ENCODE measurements at places on chromosomes 6 and 20.

DNA sequence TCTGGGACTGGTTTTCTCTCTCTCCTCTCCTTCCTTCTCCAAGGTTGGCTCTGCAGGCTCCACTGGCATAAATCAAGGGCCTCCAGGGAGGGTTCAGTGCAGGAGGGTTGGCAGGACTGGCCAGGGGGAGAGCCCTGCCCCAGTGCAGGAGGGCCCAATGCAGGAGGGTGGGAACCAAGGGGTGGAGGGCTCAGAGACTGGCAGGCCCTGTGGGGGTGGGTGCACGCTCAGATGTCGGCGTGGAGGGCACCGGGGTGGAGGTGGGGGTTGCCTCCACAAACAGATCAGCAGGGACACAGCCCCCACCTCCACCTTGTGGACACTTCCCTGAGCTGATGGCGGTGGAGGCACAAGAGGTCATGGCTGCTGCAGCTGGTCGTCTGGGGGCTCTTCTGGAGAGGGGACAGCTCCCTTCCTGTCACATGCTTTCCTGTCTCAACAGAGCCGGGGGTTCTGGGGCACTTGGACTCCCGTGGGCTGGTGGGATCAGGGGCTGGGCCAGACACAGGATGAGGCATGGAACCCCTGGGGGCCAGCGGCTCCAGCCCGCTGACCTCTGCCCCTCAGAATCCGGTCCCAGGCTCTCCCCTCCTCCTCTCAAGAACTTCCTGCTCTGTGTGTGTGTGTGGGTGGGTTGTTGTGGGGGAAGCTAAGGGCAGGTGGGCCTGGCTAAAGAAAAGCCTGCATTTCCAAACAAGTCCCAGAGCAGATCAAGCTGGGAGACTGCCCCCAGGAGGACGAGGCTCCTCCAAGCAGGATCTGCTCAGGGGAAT, 2.7 kb upstream of the ABHD16B start:
- no peaks in the 10 kb centered on the region for H3K27me3 ChIP-seq
- peak overlapping the region; percentile 14 for H3K4me3 ChIP-seq
- H3K27ac ChIP-seq = peak overlapping the region; percentile 96
- peaks cover 13% of the 10 kb centered on the region for H3K36me3 ChIP-seq
- H3K4me1 ChIP-seq = peaks cover 75% of the 10 kb centered on the region

DNA sequence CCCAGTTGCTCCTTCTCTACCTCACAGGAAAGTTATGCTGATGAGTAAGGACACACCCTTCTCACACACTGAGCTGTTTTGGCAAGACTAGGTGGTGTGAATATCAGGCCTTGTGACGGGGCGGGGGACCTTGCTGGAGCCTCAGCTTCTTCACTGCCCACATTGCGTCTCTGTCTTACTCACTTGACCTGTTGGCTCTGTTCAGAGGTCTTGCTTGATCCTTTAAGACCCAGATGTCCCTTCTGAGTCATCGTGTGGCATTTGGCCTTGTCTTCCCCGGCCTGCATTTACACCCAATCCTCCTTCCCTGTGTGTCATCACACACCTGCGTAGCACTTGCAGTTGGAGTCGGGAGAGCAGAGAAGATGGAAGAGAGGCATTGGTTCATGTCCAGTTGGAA, 8.3 kb upstream of the PRND start:
- no peak overlapping the region for H3K27ac ChIP-seq
- H3K4me1 ChIP-seq = no peaks in the 10 kb centered on the region
- no peaks in the 10 kb centered on the region for H3K36me3 ChIP-seq
- no peak overlapping the region for H3K4me3 ChIP-seq
- no peaks in the 10 kb centered on the region for H3K27me3 ChIP-seq
- no peak for DNase-seq

DNA sequence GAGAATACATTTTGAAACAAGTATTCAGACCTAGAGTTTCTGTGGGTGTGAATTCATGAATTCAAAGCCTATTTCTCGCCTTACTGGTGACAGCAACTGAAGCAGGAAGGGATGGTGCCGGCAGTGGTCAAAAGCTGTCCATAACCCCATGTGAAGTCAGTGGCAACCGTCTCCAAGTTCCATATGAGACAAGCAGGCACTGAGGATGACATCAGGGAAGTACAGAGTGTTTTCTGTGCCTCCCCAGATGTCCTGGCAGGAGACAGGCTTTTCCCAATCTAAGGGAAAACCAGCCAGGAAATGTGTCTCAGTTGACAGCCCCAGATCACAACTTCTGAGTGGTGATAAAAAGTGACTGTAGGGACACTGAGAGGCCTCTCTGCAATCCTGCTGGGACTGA, 66.6 kb downstream of the HIVEP2 start:
- peak overlapping the region; percentile 17 for H3K27ac ChIP-seq
- peaks cover 47% of the 10 kb centered on the region for H3K4me1 ChIP-seq
- no peak for DNase-seq
- no peaks in the 10 kb centered on the region for H3K36me3 ChIP-seq
- no peaks in the 10 kb centered on the region for H3K27me3 ChIP-seq
- no peak overlapping the region for H3K4me3 ChIP-seq

GRCh38 chr20:638579-638978, 14.4 kb downstream of the SRXN1 start:
- DNase-seq = no peak
- no peak overlapping the region for H3K27ac ChIP-seq
- H3K4me3 ChIP-seq = no peak overlapping the region
- no peaks in the 10 kb centered on the region for H3K36me3 ChIP-seq
- H3K27me3 ChIP-seq = no peaks in the 10 kb centered on the region

GRCh38 chr20:62141397-62142251, 1.6 kb downstream of the PSMA7 start:
- peak overlapping the region; percentile 82 for H3K4me3 ChIP-seq
- peaks cover 73% of the 10 kb centered on the region for H3K4me1 ChIP-seq
- H3K27me3 ChIP-seq = no peaks in the 10 kb centered on the region
- peak overlapping the region; percentile 99 for H3K27ac ChIP-seq

- H3K27me3 ChIP-seq = no peaks in the 10 kb centered on the region
- no peak overlapping the region for H3K27ac ChIP-seq
- no peak overlapping the region for H3K4me3 ChIP-seq
- H3K36me3 ChIP-seq = no peaks in the 10 kb centered on the region
- DNase-seq = peak; percentile 28
Observed at GRCh38 chr6:12637960-12638641, 78.5 kb upstream of the PHACTR1 start.

- H3K4me1 ChIP-seq = peaks cover 49% of the 10 kb centered on the region
- DNase-seq = peak; percentile 41
- H3K4me3 ChIP-seq = no peak overlapping the region
- H3K36me3 ChIP-seq = no peaks in the 10 kb centered on the region
- peak overlapping the region; percentile 83 for H3K27ac ChIP-seq
Observed at GRCh38 chr20:3677733-3678132, 4.1 kb downstream of the ADAM33 start.

DNA sequence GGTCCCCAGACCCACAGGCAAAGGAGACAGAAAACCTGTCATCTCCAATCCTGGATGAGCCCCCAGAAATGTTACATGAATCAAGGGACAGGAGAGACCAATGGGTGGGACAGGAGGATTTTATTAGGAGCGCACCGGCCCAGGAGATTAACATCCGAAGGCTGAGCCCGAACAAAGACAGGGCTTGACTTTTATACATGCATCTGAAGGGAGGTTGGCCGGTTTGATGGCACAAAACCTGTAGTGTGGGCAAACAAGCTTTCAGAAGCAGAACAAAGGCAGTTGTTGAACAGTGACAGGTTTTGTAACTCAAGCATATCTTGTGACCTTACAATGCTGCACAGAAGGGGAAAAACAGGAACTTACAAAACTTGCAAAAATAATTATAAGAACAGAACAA, 83.9 kb upstream of the GPR6 start:
- H3K27ac ChIP-seq = peak overlapping the region; percentile 27
- DNase-seq = no peak
- H3K27me3 ChIP-seq = peaks cover 8% of the 10 kb centered on the region
- H3K36me3 ChIP-seq = no peaks in the 10 kb centered on the region
- H3K4me3 ChIP-seq = no peak overlapping the region
- H3K4me1 ChIP-seq = no peaks in the 10 kb centered on the region

DNA sequence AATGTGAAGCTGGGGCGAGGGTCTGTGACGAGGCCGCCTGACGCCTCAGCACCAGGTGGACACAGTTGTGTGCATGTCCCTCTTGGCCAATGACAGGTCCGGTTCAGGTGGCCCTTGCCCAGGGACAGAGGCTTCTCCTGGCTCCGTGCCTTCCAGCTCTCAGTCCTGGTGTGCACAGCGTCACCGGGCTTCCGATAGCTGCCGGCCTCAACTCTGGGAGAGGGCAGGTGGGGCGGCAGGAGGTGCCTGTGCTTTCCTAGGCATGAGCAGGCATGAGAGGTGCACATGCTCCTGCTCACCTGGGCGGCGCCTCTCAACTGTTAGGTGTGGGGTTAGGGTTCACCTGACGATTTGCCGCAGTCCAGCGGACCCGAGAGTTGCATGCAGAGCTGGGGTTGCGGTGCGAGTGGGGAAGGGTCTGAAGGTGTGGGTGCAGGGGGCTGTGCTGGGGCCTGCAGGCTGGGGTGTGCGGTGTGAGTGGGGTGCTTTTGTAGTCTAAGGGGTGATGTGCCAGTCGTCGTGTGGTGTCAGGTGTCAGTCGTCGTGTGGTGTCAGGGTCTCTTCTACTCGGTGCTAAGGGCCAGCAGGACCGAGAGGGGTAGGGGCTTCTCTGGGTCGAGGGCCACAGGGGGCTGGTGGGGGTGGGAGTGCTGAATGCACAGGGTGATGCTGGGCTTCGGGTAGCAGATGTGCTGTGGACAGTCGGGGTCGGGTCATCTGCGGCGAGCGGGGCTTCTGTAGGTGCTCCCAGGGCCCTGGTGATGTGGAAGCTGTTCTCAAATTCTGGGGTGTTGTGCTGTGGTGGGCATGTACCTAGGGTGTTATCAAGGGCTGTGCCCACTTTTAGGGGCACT, 3.8 kb upstream of the SOX18 start:
- H3K4me3 ChIP-seq = peak overlapping the region; percentile 44
- H3K27me3 ChIP-seq = peaks cover 88% of the 10 kb centered on the region
- DNase-seq = no peak
- H3K27ac ChIP-seq = peak overlapping the region; percentile 95
- peaks cover 77% of the 10 kb centered on the region for H3K4me1 ChIP-seq

- H3K36me3 ChIP-seq = no peaks in the 10 kb centered on the region
- no peak overlapping the region for H3K27ac ChIP-seq
- peaks cover 3% of the 10 kb centered on the region for H3K4me1 ChIP-seq
- no peaks in the 10 kb centered on the region for H3K27me3 ChIP-seq
- DNase-seq = no peak
Observed at GRCh38 chr20:24659835-24660234, 190.4 kb downstream of the SYNDIG1 start.

- H3K27me3 ChIP-seq = no peaks in the 10 kb centered on the region
- no peak for DNase-seq
- H3K4me1 ChIP-seq = peaks cover 29% of the 10 kb centered on the region
- H3K4me3 ChIP-seq = no peak overlapping the region
- H3K36me3 ChIP-seq = peaks cover 4% of the 10 kb centered on the region
Observed at GRCh38 chr20:2838170-2838797, 2.2 kb downstream of the PCED1A start.

GRCh38 chr6:22253955-22254655, 42.7 kb downstream of the PRL start:
- DNase-seq = no peak
- no peak overlapping the region for H3K4me3 ChIP-seq
- no peak overlapping the region for H3K27ac ChIP-seq
- peaks cover 8% of the 10 kb centered on the region for H3K4me1 ChIP-seq
- H3K36me3 ChIP-seq = no peaks in the 10 kb centered on the region

- H3K4me3 ChIP-seq = no peak overlapping the region
- DNase-seq = no peak
- H3K36me3 ChIP-seq = no peaks in the 10 kb centered on the region
- no peak overlapping the region for H3K27ac ChIP-seq
- H3K4me1 ChIP-seq = peaks cover 9% of the 10 kb centered on the region
- no peaks in the 10 kb centered on the region for H3K27me3 ChIP-seq
Observed at GRCh38 chr6:4004249-4004648, 74.7 kb downstream of the FAM217A start.

DNA sequence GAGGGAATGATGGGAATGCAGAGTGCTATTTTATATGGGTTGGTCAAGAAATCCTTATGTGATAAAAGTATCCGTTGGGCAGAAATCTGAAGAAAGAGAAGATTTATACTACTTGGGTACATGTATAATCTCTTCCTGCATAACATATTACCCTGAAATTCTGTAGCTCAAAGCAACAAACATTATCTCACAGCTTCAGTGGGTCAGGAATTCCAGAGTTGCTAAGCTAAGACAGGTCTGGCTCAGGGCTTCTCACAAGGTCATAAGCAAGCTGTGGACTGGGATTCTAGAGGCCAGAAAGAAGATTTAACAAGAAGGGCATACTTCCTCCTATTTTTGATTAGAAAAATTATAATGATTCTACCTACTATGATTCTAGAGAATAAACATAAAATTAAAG, 172.5 kb upstream of the THEMIS start:
- peaks cover 23% of the 10 kb centered on the region for H3K36me3 ChIP-seq
- H3K27ac ChIP-seq = peak overlapping the region; percentile 21
- H3K4me3 ChIP-seq = no peak overlapping the region
- H3K4me1 ChIP-seq = peaks cover 6% of the 10 kb centered on the region
- no peak for DNase-seq

DNA sequence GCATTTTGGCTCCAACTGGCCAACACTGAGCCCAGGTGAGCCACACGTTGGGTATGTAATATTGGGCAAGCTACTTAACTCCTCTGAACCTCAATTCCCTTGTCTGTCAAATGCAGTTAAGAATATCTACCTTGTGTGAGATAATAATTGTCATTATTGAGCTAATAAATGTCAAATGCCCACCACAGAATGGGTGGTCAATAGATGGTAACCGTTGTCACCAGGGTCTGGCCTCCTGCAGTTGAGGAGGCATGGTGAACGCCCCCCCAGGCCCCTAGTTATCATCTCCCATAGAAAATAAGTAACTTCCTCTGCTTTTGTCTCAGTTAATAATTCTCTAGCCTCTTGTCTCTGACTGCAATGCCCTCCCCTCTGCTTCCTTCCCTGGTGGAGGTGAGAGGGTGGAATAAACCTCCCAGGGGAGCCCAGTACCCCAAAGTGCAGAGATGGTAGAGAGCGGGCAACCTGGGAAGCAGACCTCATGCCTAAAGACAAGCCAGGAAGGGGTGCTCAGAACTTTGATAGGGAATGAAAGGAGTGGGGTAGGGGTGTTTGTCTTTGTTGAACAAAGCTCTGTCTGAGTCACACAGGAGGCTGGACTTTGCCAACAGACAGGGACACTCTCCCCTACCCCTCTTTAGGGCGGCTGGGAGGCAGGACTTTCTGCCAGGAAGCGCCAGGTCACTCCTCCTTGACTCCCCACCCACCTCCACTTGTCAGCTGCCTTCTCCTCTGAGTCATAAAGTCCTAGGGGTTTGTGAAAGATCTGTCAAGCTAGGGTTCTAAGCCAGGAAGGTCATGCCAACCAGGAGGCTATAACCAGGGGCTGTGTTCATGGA, 1.3 kb upstream of the UNC5CL start:
- no peaks in the 10 kb centered on the region for H3K36me3 ChIP-seq
- H3K27ac ChIP-seq = no peak overlapping the region
- H3K27me3 ChIP-seq = no peaks in the 10 kb centered on the region
- H3K4me3 ChIP-seq = no peak overlapping the region
- no peak for DNase-seq

GRCh38 chr6:28211840-28212509, 13.1 kb upstream of the ZSCAN9 start:
- H3K4me1 ChIP-seq = peaks cover 22% of the 10 kb centered on the region
- peak overlapping the region; percentile 49 for H3K4me3 ChIP-seq
- H3K27me3 ChIP-seq = peaks cover 96% of the 10 kb centered on the region
- no peaks in the 10 kb centered on the region for H3K36me3 ChIP-seq
